NCI-H1417 treated with DMSO at 0.1 percent for 48 hours (cell line): ENCODE measurements at places on chromosomes 16 and 17.

DNA sequence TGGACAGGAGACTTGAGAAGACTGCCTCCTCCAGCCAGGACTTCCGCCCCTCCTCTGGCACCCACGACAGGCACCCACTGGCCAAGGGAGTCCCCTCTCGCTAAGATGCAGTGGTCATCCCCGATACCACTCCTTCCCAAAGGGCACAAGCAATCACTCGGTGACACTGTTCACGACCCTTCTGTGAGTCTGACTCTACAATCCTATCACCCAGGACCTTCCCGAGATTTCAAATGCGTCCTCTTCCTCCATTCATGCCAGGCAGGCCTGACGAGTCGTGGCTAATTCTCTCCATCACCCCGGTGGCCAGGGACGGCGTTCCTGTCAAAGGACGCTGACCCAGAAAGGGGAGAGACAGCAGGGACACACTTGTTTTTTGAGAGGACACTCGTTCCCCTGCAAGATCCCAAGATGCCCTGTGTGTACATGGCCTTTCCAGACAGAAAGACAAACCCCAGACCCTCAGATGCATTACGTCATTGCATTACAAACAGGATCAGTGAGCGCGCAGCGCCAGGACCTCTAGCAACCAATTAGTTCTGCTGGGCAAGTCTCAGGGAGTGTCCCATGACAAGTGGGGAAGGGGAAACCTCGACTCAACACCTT is 12.2 kb downstream of the FBXO31 start:
- no peak for DNase-seq

DNA sequence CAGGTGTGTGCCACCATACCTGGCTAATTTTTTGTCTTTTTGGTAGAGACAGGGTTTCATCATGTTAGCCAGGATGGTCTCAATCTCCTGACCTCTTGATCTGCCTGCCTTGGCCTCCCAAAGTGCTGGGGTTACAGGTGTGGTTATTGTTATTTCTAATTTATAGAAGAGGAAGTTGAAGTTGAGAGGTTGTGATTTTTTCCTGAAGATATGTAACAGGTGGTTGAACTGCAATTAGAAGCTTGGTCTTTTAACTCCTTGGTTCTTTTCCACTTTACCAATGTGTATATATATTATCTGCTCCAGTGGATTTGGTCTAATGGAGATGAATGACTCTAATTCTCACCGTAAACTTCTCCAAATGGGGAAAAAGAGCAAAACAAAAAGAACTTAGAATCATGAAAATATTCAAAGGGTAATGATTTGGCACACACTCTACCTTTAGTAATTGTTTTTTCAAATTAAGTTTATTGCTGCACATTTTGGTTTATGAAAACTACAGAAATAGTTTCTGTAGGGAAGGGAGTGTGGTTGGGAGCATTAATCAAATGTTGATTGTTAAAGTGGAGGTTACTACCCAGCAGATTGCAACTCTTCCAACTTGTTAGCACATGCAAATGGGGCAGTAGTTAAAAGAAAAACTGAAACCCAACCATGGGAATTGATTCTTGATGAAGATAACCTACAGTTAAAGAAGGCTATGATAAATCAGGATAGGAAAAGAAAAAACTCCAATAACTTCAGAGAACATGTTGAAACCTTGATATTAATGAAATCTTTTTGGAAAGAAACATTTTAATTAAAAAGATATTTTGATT is 1.8 kb upstream of the KRT10 start:
- no peak for DNase-seq

DNA sequence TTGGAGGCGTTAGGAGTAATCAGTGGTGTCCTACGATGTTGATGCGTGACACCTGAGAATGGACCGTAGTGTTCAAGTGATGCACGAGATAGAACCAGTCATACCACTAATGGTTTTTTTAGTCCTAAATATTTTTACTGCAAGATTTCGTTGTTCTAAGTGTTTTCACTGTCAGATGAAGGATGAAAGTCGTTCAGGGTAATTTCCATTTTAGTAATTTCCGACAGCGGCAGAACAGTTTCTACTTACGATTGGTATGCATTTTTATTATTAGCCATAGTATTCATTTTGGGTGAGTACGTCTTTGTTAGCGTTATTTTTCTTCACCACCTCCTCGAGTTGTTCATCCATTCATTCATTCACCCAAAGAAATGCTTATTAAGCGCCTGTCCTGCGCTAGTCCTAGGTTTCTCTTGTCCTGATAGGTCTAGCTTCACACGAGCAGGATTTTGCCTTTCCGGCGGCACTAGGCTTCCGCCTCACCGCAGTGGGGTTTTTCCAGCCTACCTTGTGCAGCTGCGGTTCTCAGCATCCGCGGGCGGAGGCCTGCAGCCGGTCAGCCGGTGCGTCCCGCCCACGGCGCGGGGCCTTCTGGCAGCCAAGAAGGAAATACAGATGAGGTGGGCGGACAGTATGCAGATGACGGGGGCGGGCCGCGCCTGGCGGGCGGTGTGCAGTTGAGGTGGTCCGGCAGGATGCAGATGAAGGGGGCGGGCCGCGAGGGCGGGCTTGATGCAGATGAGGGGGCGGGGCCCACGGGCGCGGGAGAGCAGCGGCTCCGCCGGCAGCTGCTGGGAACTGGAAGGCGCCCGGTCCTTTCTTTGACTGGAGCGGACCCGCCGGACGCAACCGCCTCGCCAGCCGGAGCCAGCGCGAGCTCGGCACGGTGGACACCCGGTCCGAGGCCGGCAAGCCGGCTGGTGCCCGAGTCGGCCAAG is 146.4 kb downstream of the SPECC1 start:
- DNase-seq, result peak; percentile 63

GRCh38 chr16:4649744-4650442 is 25.3 kb downstream of the MGRN1 start:
- DNase-seq, result no peak

DNA sequence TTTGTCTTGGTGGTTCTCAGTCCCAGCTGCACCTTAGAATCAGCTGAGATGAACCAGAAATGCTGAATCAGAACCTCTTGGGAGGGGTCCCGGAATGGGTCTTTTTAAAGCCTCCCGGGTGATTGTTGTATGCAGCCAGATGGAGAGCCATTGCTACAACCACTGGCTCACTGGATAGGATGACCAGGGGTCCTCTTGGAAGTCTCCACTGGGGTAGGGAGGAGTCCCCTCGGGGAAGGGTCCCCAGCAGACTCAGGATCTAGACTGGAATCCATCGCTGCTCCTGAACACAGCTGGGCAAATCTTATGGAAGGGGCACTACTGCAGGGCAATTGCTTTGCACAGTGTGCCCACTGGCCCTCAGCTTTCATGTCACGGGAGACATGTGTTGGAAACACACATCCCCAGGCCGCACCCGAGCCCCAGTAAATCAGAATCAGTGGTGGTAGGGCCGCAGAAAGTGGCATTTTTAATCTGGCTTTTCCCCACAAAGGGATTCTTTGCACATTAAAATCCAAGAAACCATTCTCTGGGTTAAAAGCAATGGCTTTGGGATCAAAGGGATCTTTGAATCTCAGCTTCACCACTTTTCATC is 117.3 kb downstream of the IRX5 start:
- DNase-seq, result no peak

DNA sequence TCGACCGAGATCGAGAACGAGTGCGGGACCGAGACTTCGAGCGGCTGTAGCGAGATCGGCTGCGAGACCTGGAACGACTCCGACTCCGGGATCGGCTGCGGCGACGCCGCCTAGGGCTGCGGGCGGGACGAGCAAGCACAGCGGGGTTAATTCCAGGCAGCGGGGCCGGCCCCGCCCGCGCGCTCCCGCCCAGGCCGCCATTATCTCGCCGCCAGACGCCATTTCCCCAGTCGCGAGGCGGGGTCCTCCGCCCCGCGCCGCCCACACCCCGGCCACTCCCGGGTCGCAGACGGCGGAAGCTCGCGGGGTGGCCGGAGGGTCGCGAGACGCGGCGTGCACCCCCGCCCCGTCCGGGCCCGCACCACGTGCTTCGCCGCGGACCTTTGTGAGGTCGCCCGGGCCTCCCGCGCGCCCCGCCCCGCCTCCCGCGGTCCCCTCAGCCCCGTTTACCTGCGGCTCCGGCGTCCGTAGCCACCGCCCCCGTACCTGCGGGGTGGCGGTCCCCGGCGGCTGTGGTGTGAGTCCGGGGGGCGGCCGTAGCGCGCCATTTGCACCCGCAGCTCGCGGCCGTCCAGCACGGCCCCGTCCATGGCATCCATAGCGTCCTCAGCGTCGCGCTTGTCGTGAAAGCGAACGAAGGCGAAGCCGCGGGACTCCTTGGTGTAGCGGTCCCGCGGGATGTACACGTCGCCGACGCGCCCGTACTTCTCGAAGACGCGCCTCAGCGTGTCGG is 616 bp downstream of the SRSF2 start:
- DNase-seq, result no peak

- DNase-seq, result no peak
These were observed 2.7 kb upstream of the CAPNS2 start for GRCh38 chr16:55563797-55564196.

- DNase-seq, result no peak
These were observed 3.3 kb upstream of the NHERF2 start for GRCh38 chr16:2023092-2024031.

GRCh38 chr17:8916466-8916865 is 49.0 kb upstream of the PIK3R6 start:
- no peak for DNase-seq

DNA sequence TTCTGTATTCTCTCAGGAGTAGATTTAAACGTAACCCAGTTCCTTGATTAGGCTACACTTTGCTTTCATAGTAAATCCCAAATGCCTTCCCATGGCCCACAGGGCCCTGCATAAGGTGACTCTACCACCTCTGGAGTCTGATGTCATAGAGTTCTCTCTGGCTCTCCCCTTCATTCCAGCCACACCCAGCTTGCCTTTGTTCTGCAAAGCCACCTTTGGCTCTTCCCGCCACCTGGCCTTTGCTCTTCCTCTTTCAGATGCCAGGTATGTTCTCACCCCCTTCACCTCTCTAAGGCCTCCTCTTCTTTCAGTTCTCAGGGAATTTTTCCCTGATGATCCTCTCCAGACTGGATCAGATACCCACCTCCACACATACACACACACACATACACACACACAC is 141.3 kb upstream of the HSBP1 start:
- no peak for DNase-seq

DNA sequence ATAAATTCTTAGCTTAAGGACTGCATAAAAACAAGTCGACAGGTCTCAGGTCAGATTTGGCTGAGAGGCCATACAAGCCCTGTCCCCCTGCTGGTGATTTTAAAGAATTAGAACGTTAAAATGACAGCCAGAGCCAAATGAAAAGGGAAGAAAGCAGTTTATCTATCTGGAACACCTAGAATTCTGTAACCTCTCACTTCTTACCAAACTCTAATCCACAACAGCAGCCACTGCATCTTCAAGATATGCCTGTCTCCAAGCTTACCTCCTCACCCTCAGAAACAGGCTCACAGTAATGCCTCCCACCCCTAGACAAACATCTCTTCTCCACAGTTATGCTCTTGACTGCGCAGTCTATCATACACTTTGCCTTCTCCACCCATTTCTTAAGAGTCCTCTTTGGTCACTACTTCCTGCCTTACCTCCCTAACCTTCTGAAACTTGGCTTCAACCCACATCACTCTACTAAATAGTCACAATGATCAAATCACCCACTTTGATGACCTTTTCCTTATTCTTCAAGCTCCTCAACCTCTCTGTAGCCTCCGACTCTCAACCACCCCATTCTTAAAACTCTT is 14.2 kb downstream of the ANKFY1 start:
- no peak for DNase-seq

DNA sequence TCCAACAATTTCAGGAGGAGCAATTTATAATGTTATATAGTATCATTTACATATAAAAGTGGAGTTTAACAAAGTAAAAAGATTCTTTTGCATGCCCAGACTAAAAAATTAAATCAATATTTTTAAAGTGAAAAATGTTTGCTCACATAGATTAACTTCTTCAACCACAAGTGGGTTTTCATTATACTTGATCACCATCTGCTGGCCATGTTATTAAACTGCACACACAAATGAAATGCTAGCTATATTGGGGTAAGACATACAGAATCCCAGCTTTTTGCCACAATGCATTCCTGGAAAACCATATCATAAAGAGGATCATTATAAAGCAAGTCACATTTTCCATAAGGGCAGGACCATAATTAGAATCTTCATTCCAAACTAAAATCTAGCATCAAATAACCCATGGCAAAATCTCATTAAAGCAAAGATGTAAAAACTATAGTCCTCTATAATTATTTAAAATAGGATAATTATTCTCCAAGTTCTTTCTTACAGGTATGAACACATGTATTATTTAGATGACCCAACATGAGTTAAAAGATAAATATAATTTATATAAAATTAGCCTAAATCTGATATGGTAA is 26.3 kb downstream of the CEP112 start:
- peak; percentile 33 for DNase-seq

DNA sequence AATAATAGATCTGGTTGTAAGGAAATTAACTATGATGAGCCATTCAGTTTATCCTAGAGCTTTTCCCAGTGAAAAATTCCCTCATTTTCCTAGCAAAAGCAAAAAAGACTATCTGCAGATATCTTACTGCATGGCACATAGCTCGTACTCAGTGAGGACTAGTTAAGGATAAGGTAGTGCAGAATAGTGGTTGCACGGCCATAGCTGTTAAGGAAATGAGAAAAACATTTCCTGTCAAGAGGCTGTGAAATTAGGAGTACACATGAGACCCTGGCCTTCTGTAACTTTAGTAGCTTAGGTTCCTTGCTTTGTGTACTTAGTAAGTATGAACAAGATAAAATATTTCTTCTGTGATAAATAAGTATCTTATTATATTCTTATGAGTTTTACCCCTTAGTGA is 10.3 kb downstream of the KAT7 start:
- DNase-seq, result no peak

DNA sequence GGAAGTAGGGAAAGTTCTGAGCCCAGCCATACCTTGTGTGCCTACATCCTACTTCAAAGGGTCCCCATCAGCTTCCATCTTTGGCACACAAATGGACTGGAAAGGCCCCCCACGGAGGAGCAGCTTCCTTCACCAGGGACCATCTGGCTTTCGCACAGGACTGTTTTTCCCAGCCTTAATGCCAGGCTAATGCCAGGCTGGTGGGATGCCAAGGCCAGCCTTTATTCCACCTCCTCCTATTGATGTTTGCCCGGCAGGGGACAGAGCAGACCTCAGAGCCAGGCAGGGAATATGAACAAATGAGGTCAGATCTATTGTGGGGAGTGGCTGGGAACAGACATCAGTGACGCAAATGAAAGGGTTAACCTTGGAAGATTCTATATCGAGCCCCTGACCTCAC is 5.7 kb downstream of the GPR179 start:
- DNase-seq, result no peak

- no peak for DNase-seq
These were observed 231.8 kb upstream of the MON1B start for GRCh38 chr16:76959166-76959565.

DNA sequence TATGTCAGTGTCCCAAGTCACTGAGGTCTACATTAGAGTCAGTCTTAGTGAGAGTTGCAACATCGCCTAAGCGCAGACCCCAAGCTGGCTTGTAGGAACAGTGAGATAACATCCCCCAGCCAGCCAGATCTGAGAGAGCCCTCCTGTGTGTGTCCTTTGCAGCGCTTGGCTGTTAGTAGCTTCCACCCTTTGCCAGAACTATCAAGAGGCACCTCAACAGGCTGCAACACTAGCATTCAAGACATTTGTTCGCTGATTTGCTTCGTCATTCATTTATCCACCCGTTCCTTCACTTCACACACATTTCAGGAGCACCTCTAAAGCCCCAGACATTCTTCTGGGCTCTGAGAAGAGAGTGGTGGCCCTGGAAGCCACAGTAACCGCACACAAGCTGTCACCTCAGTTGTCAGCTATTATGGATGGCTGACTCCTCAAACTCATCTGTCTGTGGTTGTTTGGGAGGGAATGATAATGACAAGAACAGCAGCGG is 289.6 kb downstream of the WWOX start:
- DNase-seq, result no peak

- no peak for DNase-seq
These were observed 55.9 kb upstream of the MGAT5B start for GRCh38 chr17:76812263-76812662.
